NCI-H460 (cell line): ENCODE measurements at places on chromosomes 12 and 14.
A peak's percentile ranks its signal among the peaks of the same experiment; 100 is the strongest.

GRCh38 chr12:59113831-59114615 is 193.7 kb upstream of the LRIG3 start:
- DNase-seq, result peak; percentile 77

DNA sequence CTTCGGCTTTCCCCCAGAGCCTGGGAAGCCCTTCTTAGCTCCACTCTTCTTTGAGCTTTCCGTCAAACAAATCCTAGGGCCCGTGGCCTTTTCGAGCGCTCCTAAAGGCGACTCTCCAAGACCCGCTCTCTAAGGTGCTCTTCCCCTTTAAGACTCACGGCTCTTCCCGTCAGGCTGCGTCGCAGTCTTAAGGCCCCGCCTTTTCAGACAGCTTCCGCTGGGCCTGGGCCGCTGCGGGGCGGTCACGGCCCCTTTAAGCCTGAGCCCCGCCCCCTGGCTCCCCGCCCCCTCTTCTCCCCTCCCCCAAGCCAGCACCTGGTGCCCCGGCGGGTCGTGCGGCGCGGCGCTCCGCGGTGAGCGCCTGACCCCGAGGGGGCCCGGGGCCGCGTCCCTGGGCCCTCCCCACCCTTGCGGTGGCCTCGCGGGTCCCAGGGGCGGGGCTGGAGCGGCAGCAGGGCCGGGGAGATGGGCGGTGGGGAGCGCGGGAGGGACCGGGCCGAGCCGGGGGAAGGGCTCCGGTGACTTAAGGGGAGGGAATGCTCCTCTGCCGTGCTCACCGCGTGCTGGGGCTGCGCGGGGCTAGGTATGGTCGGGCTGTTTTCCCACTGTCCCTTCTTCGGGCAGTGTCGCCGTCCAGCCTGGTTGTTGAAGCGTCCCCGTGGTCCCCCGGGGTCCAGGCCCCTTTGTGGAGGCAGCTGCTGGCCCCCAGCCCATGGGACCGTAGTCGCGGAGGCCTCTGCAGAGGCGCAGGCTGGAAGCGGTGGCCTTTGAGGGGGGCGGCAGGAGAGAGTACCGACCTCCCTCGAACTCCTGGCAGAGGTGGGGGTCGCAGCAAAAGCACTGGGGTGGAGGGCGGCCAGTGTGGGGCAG is at the start of gene PEX5:
TSS of gene PEX5 (plus strand) at position 289 of the 870 bp plus-strand sequence. CDS start 692 bp downstream, outside the sequence.
- peak; percentile 84 for DNase-seq

DNA sequence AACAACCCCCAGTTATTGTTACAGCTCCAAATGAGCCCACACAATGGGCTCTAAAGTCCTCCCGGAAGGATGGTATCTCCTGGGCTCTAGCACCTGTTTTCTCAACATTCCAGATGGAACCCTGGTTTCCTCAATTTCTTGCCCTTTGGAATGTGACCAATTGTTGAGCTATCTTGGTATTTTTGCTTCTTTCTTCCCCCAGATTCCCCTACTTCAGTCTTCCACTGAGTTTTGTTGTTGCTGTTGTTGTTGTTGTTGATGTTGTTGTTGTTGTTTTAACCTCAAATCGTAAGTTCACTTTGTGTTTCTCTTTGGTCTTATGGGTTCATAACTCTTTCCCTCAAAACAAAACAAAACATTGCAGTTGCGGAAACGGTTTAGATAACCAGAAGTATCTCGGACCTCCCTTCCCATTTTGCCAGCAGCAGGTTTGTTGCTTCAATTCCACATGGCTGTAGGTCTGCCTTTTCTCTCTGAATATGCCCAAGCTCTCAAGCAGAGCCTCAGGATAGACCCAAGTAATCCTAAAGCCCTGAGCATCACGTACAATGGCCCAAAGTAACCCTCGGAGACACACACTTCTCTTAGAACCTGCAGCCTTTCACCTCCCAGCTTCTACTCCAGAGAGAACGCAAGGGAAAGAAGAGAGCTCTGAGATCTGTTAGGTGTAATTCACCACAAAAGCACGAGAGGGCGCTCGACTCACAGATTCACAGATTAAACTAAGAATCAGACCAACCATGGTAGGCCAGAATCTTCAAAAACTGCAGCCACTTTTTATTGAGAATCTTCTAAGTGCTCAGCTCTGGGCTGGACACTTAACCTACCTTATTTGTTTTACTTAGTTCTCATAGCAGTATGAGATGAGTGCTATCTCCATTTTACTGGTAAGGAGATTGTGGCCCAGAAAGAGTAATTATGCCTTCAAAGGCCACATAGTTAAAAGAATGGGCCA is 1.0 kb upstream of the DDX23 start:
- peak; percentile 93 for DNase-seq

GRCh38 chr14:91509083-91509877 is 830 bp downstream of the PPP4R3A start:
- peak; percentile 26 for DNase-seq
